ENCODE measurements at places on chromosomes 7 and 10. TPM values are rescaled to one million over a fixed set of nuclear protein-coding genes. Genes with fewer than 3 reads are reported as not detected.
A peak's percentile ranks its signal among the peaks of the same experiment; 100 is the strongest.

DNA sequence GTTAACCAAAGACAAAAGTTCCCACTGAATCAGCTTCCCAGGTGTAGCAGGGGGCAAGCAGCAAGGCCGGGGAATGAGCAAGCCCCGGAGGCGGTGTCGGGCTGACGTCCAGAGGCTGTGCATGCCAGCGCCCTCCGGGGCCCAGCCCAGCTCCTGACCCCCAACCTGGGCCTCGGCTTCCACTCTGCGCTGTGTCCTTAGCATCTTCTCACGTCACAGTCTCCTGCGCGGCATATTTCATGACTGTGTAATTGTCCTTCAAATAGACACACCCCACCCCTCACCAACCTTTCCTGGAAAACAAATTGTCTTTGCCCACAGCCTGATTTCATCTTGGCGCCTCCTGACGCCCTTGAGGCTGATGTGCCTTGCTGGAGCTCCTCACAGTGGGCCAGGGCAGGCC, 133.5 kb downstream of the RGS10 start:
- DNase-seq, result no peak
- no peaks in the 10 kb centered on the region for H3K27me3 ChIP-seq
- no peaks in the 10 kb centered on the region for H3K4me1 ChIP-seq

DNA sequence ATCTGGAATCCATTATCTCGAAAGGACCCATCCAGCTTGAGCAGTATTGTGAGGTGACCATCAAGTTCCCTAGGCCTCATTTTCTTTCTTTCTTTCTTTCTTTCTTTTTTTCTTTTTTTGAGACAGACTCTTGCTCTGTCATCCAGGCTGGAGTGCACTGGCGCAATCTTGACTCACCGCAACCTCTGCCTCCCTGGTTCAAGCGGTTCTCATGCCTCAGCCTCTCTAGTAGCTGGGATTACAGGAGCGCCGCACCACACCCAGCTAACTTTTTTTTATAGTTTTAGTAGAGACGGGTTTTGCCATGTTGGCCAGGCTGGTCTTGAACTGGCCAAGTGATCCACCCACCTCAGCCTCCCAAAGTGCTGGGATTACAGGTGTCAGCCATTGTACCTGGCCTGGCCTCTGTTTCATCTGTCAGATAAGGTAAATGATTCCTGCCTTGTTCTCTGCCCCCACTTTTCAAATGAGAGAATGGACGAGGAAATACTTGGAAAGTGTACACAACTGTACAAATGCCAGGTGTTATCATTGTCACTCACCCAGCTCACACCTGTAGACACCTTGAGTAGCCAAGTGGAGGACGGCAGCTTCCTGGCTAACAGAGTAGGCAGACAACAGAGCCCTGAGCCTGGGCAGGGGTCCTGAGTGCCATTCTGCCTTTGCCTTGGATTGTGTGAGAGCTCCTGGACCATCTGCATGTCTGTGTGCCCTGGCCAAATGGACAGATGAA, 54.1 kb downstream of the HK1 start:
- H3K27me3 ChIP-seq, result no peaks in the 10 kb centered on the region
- H3K36me3 ChIP-seq, result peaks cover 7% of the 10 kb centered on the region
- H3K4me3 ChIP-seq, result no peak overlapping the region
- peak overlapping the region; percentile 42 for H3K27ac ChIP-seq

GRCh38 chr7:11591055-11591633, 240.9 kb downstream of the THSD7A start:
- no peak overlapping the region for H3K4me3 ChIP-seq
- no peaks in the 10 kb centered on the region for H3K27me3 ChIP-seq
- no peaks in the 10 kb centered on the region for H3K4me1 ChIP-seq
- H3K27ac ChIP-seq, result no peak overlapping the region
- DNase-seq, result no peak

DNA sequence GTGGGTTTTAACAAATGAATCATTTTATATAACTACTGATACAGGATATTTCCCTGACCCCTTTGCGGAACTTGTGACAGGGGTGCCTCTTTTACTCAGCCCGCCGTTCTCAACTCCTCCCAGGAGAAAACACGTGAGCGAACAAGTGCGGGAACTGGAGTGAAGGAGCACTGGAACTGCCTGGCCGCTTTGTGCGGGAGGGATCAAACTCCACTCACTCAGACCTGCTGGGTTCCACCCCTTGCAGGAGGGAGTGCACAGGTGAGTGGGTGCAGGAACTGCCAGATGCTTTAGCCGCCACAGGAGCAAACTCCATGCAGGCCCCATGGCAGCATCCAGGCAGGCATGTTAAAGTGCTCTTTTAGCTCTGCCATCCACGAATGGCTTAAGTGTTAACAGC, 513.4 kb upstream of the GRM3 start:
- H3K36me3 ChIP-seq, result no peaks in the 10 kb centered on the region
- no peak overlapping the region for H3K4me3 ChIP-seq
- no peak for DNase-seq
- no peak overlapping the region for H3K27ac ChIP-seq
- no peaks in the 10 kb centered on the region for H3K27me3 ChIP-seq
- no peaks in the 10 kb centered on the region for H3K4me1 ChIP-seq

GRCh38 chr7:8212638-8213037, 49.3 kb downstream of the ICA1 start:
- H3K4me1 ChIP-seq, result peaks cover 6% of the 10 kb centered on the region
- H3K4me3 ChIP-seq, result no peak overlapping the region
- H3K27me3 ChIP-seq, result no peaks in the 10 kb centered on the region
- no peak overlapping the region for H3K27ac ChIP-seq
- no peak for DNase-seq
- peaks cover 3% of the 10 kb centered on the region for H3K36me3 ChIP-seq

DNA sequence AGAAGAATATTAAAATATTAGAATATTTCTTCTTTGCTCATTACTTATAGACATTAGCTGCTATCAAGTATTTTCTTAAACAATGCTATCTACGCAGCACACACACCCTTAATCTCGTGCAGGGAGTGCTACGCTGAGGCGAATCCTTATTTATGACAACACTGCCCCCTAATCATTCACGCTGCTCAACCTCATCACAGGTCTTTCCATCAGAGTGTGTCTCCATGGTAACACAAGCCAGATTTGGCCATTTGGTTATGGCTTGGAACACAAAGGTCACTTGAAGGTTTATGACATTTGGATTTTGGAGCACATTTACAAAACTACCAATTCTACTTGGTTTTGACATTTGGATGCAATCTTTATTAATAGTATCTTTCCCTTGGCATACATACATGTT, 45.4 kb upstream of the MYO3A start:
- H3K4me1 ChIP-seq, result no peaks in the 10 kb centered on the region
- DNase-seq, result no peak
- no peak overlapping the region for H3K27ac ChIP-seq

DNA sequence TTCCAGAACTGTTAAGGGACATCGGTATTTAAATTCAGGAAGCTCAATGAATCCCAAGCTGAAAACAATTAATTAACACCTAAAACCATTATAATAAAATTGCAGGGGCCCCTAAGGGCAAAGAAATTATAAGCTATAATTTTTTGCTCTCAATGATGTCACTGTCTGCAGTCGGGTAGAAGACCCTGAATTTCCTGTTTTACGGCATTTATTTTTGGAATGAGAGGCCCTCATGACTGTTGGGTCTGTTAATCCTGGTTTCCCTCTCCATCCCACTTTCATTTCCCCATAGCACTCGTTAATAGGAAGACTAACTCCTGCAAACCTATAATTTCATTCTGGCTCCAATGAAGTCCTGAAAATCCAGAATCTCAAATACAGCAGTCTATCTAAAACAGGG, 25.8 kb upstream of the GPR37 start:
- H3K27me3 ChIP-seq, result no peaks in the 10 kb centered on the region
- H3K36me3 ChIP-seq, result no peaks in the 10 kb centered on the region
- H3K4me1 ChIP-seq, result no peaks in the 10 kb centered on the region
- H3K4me3 ChIP-seq, result no peak overlapping the region
- no peak overlapping the region for H3K27ac ChIP-seq

DNA sequence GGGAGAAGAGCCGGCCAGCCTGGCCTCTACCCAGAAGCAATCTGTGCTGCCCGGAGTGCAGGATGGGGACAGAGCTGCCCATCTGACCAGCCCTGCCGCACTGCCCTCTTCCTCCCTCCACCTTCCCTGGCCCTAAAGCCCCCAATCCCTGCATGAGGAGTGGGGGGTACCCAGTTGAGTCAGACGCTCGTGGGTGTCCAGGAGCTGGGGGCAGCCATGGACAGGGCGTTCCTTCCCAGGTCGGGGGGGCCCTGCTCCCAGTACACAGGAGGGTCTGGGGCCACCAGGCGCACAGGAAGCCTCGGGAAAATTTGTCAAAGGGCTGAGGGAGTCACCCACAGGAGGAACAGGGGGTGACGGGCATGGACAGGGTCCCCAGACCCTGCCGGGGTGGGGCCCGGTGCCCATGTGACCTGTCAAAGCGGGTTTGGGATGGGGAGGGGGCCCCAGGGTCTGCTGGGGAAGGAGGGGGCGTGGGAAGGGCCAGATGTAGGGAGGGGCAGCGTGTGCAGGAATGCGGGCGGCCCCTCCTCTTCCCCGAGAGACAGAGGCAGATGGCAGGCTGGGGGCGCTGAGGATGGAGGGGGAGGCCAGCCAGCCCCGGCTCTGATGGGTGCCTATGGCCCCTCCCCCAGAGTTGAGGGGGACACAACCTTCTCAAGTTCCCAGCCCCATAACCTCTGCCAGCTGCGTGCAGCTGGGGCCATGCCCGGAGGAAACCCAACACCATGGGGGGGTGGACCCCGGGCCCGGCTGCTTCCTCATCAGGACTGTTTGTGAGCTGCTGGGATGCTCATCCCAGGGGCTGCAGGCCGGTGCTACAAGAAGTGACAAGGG, 21.5 kb upstream of the GRIFIN start:
- no peaks in the 10 kb centered on the region for H3K36me3 ChIP-seq
- H3K27me3 ChIP-seq, result no peaks in the 10 kb centered on the region
- H3K4me1 ChIP-seq, result no peaks in the 10 kb centered on the region
- no peak overlapping the region for H3K4me3 ChIP-seq

GRCh38 chr7:88545663-88546062, 213.8 kb upstream of the ZNF804B start:
- H3K4me3 ChIP-seq, result no peak overlapping the region
- no peak for DNase-seq
- no peaks in the 10 kb centered on the region for H3K27me3 ChIP-seq
- no peak overlapping the region for H3K27ac ChIP-seq
- H3K36me3 ChIP-seq, result peaks cover 29% of the 10 kb centered on the region
- no peaks in the 10 kb centered on the region for H3K4me1 ChIP-seq

DNA sequence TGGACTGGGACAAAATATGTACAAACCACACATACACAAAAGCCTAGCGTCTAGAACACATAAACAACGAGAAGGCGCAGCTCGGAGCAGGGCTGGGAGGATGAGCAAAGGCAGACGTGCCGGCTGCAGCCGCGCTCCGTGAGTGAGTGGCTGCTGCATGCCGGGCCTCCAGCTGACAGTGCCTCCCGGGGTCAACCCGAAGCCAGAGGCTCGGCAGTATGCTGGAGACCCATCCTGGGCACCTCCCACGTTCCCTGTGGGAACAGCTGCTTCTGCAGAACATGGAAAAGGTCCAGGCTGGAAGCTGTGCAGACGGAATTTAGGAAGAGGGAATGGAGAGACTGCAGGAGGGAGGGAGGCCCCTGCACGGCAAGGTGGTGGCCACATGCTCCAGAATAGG, 3.6 kb upstream of the GPR146 start:
- no peaks in the 10 kb centered on the region for H3K27me3 ChIP-seq
- H3K4me1 ChIP-seq, result peaks cover 4% of the 10 kb centered on the region
- H3K4me3 ChIP-seq, result no peak overlapping the region
- H3K36me3 ChIP-seq, result peaks cover 3% of the 10 kb centered on the region

- no peaks in the 10 kb centered on the region for H3K27me3 ChIP-seq
- no peak overlapping the region for H3K4me3 ChIP-seq
- no peaks in the 10 kb centered on the region for H3K36me3 ChIP-seq
These were observed 214.8 kb downstream of the CAMK1D start for GRCh38 chr10:12564173-12564572.

Gene STRIP2
- total RNA-seq, result 8.1 TPM

Gene MRLN
- not detected for total RNA-seq

Gene PGAM2
- total RNA-seq, result 8.7 TPM

Gene OPN4
- not detected for total RNA-seq

Gene EBLN1
- not detected for total RNA-seq
